Tibial nerve (tissue), 4 donors: ENCODE measurements at places on chromosomes 7 and 10.

- no peak for DNase-seq
Observed at GRCh38 chr10:117619223-117619622, 76.7 kb downstream of the EMX2 start.

DNA sequence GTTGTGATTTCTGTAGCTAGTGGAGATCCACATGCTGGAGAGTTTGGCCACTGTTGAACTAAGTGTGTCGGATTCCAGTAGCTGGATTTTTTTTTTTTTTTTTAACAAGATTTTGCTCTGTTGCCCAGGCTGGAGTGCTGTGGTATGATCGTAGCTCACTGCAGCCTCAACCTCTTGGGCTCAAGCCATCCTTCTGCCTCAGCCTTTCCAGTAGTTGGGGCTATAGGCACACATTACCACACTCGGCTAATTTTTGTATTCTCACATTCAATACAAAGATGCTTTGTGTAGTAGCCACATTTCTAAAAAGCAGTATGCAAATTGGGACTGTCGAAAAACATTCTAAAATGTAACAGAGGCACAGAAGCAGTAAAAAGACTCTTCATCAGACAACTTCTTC lies 63.5 kb downstream of the RABGEF1 start:
- no peak for DNase-seq

- no peak for DNase-seq
Observed at GRCh38 chr7:74053589-74054186, 25.7 kb downstream of the ELN start.

DNA sequence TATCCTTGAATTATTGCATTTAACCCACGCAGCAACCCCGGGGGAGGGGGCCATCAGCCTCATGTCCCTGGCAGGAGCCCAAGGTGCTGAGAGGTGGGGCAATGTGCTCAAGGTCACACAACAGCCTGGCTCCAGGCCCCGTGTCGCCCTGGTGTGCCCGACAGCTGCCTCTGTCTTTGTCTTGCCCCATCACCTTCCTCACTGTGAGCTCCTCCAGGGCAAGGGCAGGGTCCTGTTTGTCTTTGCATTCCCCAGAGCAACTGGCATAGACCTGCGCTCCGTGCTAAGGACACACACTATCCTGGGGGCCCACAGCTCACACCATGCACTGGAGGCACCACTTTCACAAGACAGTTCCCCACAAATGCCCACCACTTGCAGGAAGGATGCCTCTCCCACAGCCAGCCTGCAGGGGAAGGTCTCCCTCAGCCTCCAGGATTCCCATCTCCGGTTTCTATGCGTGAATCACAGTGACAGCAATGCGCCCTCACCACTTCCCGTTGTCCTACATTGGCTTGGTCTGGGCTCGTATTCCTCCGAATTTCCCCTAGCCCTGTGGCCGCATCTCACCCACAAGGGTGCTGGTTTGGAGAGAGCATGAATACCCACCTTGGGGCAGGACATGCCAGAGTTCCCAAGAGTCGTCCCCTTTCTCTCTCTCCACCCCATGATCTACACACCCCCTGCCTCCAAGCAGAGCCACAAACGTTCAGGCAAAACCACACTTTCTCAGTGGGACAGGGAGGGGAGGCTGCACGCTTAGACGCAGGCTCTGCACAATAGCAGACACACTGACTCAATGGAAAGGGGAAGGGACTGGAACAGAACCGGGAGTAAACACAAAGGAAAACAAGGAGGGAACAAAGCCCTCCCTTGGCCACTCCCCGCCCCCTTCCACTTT lies 10.3 kb downstream of the ITPRIP start:
- DNase-seq: no peak

GRCh38 chr10:133384071-133384470 lies 5.0 kb downstream of the PAOX start:
- no peak for DNase-seq

GRCh38 chr10:107546284-107546683 lies 381.8 kb upstream of the SORCS1 start:
- DNase-seq: no peak

- no peak for DNase-seq
Observed at GRCh38 chr7:3201306-3201705, 99.7 kb upstream of the SDK1 start.

DNA sequence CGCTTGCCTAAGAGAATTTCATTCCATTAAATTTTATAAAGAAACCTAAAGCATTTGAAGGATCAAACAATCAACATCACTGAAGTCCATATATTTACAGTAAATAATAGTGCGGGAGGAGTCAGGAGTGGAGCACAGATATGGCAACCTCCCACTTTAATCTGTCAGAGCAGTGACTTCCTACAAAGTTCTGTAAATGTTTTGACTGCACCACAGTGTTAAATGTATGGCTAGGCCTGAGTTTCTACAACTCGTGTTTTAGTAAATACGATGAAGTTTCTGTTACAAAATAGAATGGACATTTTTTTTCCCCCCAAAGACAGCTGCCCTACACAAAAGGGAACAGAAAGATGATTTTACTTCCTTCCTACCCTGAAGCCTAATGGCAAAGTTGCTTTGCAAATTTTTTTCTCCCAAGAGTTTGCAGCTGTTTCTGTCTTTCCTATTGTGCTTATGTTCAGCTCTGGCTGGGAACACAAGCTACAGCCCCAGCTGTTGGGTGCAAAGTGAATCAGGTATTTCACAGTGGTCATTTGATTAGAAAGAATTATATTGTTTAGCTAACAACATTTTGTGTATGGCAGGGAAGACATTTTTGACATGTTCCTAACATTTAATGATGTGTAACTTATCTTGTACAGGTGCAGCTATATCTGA lies 62.1 kb downstream of the MET start:
- no peak for DNase-seq

GRCh38 chr7:36512616-36513015 lies 123.0 kb downstream of the ANLN start:
- no peak for DNase-seq

- no peak for DNase-seq
Observed at GRCh38 chr7:12456506-12456905, 52.8 kb upstream of the VWDE start.

GRCh38 chr7:40570223-40570622 lies 435.4 kb downstream of the SUGCT start:
- no peak for DNase-seq

- DNase-seq: no peak
Observed at GRCh38 chr7:130384371-130384801, 4.1 kb downstream of the CPA1 start.

DNA sequence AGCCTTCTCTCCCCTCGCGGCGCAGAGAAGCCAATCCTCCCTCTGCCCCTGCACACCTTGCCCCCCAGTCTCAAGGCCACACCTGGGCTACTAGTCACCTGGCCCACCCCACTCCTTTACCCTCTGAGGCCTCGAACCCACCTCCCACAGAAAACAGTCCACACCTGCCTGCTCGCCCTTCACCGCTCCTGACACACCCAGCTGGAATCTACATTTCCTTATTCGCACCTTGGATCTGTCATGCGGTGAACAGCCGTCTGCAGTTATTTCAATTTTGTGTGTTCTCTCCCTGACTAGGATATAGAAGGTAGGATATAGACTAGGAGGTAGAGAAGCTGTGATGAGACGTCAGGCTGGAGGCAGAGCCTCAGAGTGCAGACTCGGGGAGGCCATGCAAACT lies 29.4 kb downstream of the SMKR1 start:
- DNase-seq: no peak

DNA sequence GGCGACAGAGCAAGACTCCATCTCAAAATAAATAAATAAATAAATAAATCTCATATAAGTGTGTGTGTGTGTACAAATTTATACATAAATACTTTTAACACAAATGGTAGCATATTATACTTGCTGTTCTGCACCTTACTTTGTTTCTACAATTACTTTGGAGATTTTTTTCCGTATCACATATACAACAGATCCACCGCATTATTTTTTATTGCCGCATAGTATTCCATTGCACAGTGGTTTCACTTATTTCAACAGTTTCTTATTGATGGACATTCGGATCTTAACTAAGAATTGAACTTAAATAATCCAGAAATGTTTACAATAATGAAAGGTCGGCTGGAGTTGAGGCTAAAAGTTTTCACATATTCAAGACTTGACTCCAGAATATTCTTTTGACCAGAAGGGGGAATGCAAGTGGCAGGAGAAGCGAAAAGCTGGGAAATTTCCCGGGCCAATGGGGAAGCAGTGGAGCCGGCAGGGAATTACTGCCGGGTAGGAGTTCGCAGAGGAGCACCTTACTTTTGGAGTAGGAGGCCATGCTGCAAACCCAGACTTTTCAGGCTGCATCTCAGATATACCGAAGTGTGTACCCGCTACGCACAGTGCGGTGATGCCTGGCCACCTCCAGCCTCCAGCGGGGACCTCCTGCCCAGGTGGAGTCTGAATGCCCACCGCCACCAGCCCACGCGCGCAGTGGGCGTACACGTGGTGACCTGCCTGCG lies 415 bp upstream of the CNNM1 start:
- DNase-seq: no peak

GRCh38 chr10:71501402-71501801 lies 104.7 kb downstream of the CDH23 start:
- no peak for DNase-seq

DNA sequence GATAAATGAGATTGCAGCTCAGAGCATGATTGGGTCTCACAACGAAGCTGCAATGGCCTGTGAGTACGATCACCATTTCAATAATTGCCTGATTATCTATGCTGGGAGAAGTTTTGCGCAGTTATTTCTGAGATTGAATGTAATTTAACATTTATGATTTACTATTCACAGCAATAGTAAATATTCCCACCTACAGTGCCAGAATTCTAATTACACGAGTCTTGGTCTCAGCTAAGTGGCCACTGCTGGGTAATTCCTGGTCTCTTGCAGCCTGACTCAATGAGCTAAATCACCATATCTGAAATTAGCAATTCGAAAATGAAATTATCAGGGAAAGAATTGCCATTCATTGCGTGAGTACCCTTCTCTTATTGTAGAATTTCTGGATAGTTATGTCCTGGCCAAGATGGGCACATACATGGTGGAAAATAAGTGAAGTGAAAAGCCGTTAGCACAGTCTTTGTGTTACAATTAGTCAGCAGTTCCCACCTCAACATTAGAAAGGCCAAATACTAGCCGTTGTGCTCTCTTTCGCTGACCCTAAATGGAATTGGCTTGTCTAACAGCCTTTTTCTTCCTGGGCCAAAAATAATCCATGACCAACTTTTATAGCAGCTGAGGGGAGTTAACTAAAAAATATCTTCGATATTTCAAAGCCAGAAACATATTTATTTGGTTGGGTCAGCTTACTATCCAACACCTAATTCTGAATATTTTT lies 681.0 kb upstream of the C7orf33 start:
- DNase-seq: no peak

- DNase-seq: no peak
Observed at GRCh38 chr10:93993782-93994437, at the start of gene PLCE1. TSS of gene PLCE1 (plus strand) at chr10:93993931. CDS start at chr10:94031047, 37,116 bp downstream.

GRCh38 chr10:52652431-52653262 lies 119.9 kb downstream of the MBL2 start:
- DNase-seq: no peak

DNA sequence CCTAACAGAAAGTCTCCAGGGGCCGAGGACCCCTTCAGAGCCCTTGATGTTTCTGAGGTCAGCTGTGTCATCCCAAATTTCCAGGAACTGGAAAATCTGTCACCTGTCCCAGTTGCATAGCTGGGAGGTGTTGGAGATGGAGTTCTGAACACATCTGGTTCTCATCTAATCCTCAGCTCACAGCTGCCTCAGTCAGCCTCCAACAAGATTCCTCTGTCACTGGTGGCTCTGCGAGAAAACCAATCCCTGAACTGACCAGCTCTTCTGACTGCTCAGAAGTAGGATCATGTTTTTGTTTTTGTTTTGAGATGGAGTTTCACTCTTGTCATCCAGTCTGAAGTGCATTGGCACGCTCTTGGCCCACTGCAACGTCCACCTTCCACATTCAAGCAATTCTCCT lies 37.6 kb upstream of the MYL10 start:
- no peak for DNase-seq

GRCh38 chr7:137798073-137798763 lies 48.6 kb downstream of the DGKI start:
- no peak for DNase-seq

GRCh38 chr7:32005577-32005976 lies 64.6 kb downstream of the PDE1C start:
- DNase-seq: no peak

GRCh38 chr10:20418286-20418685 lies 478.8 kb downstream of the NEBL start:
- no peak for DNase-seq

DNA sequence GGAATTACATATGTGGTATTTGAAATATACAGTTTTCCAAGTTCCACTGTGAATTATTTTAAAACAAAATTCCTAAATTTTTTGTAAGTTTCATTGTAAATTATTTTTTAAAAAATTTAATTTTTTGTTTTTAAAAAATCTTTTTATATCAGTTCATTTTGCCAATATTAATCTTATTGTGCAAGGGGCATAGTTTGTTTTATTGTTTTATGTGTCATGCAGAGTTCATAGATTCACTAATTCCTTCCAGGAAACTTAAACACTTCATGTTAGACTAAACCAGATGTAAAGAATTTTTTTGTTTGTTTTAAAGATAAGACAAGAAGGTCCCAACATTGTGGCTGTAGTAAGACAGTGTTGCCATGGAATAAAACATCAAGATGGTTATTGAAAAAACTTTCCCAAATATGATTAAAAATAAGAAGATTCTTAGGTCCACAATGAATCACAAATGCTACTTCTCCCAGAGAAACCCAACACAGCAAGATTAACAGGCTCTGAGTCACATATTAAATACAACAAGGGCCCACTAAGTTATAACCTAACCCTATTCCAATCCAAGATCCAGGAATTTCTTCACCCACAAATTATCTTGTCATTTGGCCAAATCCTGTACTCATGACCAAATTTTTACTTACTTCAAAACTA lies 464.7 kb upstream of the IGFBP3 start:
- DNase-seq: no peak

DNA sequence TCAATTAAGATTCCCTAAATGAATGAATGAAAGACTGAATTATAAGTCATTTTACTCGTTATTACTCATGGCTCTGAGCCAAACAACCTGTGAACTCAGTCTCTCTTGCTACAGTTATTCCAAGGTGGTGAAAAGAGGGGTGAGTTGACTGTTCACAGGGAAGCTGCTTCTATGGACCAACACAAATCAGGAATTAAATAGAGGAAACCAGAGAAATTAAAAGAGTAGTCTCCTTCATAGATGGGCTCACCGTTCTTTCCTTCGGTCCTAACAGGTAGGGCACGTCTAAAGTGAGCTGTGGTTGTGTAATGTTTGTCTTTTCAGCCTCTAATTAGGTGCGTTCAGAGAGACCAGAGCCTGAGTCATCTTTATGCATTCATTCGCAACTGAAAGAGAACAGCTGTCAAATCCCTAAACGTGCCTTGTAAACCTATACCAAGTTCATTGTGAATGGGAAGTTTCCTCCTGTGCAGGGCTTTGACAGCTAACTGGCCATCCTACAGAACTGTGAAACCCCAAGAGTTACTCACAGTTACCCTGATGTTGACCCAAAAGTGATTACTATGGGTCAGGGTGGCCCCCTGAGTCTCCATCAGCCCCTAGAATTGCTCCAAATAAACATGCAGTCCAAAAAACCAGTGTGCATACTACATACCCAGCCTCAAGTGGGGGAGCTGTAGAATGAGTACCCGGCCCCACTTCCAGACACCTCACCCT lies 18.2 kb upstream of the C10orf53 start:
- DNase-seq: no peak

- no peak for DNase-seq
Observed at GRCh38 chr7:35232994-35233393, 20.9 kb downstream of the TBX20 start.

- no peak for DNase-seq
Observed at GRCh38 chr10:93553482-93554315, 12.8 kb upstream of the FFAR4 start.
